ENCODE measurements at places on chromosomes 7 and 10. TPM values are rescaled to one million over a fixed set of nuclear protein-coding genes. Genes with fewer than 3 reads are reported as not detected.

DNA sequence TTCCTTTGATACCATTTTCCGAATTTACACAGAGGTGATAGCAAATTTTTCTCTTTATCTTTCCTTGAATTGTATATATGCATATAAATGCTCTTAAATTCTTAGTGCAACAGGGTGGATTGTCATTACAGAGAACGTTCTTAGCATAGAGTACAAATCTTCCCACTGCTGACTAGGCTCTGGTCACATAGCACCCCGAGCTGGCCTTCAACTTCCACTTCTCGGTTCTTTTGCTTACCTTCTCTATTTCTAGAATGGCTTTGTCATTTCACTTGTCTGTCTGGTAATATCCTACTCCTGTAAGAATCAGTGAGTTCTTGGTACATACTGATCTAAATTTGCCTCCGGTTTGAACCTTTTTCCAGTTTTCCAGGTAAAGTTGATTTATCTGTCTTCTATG lies 13.4 kb downstream of the ADIRF start:
- no peak for DNase-seq

The SFRP4 gene
- polyA plus RNA-seq, result not detected

GRCh38 chr7:1971946-1972654 lies 260.6 kb downstream of the MAD1L1 start:
- no peak for DNase-seq

DNA sequence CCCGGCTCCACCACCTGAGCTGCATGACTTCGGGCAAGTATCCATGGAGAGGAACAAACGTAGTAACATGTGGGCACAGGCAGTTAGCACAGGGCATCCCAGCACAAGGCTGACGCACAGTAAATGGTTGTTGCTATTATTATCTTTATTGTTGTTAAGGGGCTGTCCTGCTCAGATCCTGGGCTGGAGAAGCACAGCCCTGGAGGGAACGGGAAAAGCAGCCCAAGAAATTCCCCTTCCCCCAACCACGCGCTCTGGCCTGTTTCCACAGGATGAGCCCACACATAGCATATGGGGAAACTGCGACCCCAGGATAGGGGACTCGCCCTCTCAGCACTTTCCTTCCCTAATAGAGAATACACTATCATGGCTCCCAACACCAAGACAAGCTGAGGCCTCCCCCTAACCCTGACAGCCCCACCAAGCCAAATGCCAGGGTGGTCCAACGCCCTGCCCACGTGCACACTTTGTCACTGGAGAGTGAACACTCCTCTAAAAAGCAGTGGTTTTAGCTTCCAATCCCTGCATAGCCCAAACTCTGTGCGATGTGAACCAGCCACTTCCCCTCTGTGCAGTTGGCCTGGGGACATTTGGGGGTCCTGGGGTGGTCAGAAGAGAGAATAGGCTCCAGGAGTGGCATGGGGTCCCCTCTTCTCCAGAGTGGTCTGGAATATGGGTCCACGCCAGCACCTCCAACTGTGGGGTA lies 11.0 kb downstream of the PSD start:
- DNase-seq, result no peak

The C10orf105 gene
- polyA plus RNA-seq, result not detected

Measured in IMR-90 (cell line).